ENCODE measurements at places on chromosomes 3 and 15.

- DNase-seq, result no peak
Measured at GRCh38 chr15:83018436-83018835, 7.0 kb upstream of the C15orf40 start.

DNA sequence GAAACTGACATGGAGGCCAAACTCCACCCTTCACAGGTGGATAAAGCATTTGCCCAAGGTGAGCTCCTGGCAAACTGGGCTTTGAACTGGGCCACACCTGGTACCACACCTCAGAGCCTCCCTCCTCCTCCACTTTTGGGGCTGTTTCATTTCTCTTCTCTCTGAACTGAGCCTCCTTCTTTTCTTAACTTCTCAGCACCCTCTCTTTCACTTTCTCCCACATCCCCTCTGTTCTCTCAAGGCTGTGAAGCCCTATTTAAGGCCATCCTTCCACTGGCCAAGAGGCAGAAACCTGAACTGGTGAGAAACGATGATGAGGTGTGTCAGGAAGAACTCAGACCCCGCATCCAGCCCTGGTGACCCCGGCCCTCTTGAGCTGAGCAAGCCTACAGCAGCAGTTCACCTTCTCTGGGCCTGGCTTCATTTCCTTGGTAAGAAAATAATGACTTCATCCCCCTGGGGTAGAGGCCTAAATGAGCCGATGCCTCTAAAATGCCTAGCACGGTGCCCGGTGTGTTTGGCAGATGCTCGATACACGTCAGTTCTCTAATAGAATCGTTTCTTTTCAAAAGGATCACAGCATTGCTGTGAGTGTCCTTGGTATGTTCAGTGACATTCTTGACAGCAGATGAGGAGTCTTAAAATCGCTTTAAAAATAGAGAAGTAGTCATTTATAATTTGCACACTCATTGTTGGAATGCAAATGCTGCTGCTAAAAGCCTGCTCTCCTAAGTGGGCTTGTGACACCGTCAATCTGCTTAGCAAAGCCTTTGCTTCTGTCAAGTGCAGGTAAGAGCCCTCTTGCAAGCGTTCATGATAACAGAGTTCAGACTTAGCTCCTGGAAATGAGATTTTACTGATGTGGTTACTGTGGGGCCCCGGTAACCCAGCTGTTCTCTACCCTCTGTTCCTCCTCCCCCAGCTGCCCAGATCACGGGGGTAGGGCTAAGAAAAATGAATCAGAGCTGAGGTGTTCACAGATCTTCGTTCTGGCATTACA, 97.7 kb upstream of the ATP2B2 start:
- DNase-seq, result no peak

GRCh38 chr15:62296756-62297507, 131.8 kb upstream of the C2CD4B start:
- no peak for DNase-seq

DNA sequence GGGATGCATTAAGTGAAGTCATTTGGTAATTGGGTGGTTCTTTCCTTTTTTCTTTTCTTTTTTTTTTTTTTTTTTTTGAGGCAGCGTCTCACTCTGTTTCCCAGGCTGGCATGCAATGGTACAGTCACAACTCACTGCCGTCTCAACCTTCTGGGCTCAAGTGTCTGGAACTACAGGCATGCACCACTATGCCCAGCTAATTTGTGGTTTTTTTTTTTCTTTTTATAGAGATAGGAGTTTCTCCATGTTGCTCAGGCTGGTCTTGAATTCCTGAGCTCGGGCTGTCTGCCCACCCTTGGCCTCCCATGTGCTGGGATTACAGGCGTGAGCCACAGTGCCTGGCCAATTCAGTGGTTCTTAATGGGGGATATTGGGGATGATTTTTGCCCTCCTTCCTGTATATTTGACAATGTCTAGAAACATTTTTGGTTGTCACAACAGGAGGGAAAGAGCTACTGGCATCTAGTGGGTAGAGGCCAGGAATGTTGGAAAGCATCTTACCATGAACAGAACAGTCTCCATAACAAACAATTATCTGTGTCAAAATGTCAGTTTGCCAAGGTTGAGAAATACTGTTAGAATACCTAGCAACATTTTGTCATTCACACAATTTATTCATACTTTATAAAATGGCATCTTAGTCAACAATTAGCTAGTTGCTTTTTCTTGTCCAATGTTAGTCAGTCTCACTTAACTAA, 79.4 kb upstream of the CNTN3 start:
- DNase-seq, result no peak
